Sigmoid colon (tissue), 7 donors: ENCODE measurements at places on chromosomes 3 and 15.
A peak's percentile ranks its signal among the peaks of the same experiment; 100 is the strongest.

DNA sequence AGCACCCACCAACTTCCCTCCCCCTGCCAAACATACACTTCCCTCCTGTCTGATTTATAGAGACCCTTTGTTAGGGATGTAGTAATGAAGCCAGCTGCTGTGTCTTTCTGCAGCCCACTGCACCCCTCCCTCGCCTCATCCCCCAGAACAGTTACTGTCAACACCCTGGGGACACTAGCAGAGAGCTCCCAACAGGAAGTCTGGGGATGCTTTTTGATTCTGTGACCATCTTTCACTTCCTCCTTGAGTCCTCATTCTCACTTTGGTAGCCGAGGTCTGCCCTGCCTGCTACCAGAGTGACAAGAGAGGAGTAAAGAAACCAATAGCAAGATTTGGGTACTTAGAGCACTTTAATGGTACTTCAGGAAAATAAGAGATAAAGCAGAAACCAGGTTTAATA lies 201.6 kb downstream of the SATB1 start:
- no peak for DNase-seq

- no peak for DNase-seq
Observed at GRCh38 chr15:67013696-67014095, 51.7 kb upstream of the SMAD3 start.

- DNase-seq = no peak
Observed at GRCh38 chr15:64045101-64045435, 1.2 kb downstream of the DAPK2 start.

GRCh38 chr3:38576131-38576525 lies 73.4 kb downstream of the SCN5A start:
- DNase-seq = no peak

GRCh38 chr3:5181469-5182141 lies 5.9 kb upstream of the EDEM1 start:
- no peak for DNase-seq

DNA sequence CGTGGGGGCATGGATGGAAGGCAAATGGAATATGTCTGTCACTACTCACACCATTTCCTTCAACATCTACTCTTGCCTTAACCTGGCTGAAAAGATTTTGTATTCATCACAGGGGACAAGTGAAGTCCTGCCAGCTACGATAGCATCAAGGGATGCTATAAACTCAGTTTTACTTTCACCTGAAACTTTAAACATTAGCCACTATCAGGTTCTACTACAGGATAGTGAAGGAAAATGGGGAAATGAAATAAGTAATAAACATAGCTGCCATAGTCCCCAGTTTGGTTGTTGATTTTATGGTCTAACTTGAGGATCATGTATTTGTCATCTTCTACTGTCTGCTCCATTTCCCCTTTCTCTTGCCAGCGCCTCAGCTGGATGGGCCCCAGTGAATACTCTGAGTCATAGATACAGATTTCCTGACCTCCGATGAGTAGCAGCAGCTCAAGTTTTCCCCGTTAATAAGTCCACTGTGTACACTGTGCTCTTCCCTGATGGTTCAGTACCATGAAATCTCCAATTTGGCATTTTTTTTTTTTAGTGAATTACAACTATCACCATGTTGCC lies 338.2 kb upstream of the SLCO3A1 start:
- peak; percentile 69 for DNase-seq

DNA sequence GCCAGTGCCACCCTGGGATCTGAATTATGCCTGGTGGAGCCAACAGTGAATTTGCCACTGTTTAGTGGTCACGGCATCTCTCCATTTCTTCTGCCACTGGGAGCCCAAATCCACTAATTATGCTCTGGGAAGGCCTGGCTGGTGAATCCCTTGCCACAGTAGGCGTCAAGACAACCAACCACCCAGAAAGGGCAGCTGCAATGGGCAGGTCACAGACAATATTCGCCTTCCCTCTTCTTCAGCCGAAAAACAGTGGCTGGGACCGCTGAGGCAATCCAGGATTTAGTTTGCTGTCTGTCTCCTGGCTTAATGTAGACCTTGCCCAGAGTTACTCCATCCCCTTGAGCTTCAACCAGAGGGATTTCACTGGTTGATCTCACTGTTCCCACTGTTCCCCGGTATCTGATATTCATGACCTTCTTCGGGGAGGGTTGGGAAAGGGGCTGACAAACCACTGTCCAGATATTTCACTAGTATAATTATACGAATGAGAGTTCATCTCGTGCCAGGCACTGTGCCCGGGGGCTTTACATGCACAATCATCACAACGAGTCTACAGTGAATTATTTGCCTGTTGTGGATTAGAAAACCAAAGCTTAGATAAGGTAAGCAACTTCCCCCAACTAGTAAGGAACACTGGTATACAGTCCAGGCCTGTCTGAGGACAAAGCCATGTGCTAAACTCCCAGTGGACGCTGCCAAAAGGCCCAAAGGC lies 49.9 kb upstream of the RAB6B start:
- DNase-seq = peak; percentile 36

DNA sequence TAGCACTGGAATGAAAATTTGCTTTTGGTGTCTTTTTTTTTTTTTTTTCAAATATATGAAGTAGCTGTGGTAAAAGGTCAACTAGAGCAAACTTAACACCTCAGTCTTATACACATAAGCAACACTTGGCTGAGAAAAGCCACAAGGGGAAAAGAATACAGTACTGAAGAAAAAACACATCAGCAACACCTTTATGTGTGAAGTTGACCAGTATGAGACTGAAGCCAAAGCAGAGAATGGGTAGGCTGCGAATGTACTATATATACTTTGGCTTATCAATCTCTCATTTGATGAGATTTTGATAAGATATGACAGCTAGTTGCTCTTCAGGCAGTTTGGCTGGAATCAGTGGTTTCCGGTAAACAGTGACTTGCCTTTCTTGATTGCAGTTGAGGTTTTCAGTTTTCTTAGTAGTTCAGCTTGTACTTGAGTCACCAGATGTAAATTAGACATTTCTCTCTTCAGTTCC lies 22.0 kb upstream of the ZCWPW2 start:
- no peak for DNase-seq

DNA sequence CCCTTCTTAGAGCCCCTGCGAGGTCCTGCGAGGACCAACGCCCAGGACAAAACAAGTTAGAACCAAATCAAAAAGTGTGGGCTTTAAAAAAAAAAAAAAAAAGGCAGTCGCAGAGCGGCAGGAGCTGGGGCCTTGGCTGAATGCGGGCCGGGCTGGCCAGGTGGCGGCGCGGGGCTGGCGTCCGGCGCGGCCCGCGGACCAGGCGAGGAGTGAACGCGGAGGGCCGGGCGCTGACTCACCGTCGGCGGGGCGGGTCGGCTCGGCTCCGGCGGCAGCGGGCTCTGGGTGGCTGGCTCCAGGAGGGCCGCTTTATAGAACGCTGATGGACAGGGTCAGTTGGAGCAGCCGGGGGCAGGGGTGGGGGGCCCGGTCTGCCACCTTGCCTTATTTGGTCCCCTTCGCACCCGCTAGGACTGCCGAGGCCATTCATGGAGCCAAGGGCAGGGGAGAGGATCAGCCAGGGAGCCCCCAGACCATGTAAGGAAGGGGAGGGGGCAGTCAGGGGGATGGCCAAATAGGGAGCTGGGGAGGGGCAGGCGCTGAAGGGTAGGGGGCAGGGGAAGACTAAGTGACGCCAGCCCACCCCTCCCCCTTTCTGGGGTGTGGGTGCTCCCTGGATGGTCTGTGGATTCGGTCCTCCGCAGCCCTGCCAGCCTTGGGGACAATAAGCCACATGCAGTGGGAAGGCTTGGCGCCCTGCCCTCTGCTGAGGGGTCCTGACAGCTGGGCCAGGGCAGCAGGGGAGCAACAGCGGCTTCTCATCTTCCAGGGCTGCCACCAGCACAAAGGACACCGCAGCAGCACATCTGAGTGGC lies at the start of gene ACTC1:
ACTC1 (minus strand) TSS at position 283 of the 815 bp plus-strand sequence. CDS start 741 bp downstream, outside the sequence.
- peak; percentile 72 for DNase-seq

- DNase-seq = no peak
Observed at GRCh38 chr3:178485756-178486155, 50.5 kb upstream of the KCNMB2 start.

DNA sequence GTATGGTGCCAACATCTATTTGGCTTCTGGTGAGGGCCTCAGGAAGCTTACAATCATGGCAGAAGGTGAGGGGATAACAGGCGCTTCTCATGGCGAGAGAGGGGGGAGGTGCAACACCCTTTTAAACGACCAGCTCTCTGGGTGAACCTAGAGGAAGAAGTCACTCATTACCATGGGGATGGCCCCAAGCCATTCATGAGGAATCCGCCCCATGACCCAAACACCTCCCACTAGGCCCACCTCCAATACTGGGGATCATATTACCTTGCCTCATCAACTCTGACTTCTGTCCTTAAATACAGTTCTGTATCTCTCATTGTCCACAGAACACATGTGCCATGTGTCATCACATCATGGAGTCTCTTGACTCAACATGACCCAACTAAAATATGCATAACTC lies 37.5 kb upstream of the CLRN1 start:
- no peak for DNase-seq

DNA sequence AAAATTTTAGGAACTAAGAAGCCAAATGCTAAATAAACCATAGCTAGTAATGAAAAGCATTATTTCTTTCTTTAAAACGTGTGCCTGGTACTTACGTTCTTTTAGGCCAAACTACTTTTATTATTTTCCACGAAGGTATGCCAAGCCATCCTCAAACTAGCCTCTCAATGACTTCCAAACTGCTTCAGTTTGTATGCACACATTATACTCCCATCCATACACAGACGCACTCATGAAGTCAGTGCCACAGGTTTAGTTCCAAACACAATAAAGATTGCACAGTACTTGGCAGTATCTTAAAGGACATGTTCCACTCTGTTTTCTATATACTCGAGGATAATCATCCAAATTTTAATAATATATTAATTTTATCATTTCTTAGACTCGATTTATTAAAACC lies 609.2 kb upstream of the ZNF385D start:
- DNase-seq = no peak

- no peak for DNase-seq
Observed at GRCh38 chr3:115615001-115615814, 8.1 kb upstream of the GAP43 start.

DNA sequence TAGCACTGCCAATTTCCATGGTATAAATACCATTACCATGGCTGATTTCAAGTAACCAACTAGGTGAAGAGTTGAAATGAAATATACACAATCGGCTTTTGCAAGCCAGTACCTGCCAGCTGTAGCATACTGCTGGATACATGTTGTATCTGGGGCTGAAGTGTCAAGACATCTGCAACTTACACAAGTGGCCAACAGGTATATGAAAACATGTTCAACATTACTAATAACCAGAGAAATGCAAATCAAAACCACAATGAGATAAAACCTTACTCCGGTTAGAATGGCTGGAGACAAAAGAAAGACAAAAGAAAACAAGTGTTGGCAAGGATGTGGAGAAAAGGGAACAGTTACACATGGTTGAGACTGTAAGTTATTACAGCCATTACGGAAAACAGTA lies 11.6 kb downstream of the ATOSA start:
- DNase-seq = no peak

GRCh38 chr3:185071287-185071800 lies 81.5 kb downstream of the C3orf70 start:
- DNase-seq = no peak

DNA sequence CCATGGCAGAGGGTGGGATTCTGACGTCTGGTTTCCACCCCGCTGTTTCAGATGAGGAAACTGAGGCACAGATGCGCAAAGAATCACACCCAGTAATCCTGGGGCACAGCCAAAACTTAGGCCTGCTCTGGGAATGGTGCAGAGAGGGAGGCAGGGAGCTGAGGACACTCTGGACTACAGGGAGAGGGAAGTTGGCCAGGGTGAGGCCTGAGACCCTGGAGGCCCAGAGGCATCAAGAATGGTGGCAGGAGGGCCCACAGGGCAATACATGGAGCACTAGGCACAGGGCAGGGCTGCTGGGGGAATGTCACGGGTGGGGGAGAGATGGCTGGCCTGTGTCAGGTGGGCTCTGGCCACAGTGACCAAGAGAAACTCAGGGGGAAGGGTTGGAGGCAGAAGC lies 63.6 kb downstream of the TLE3 start:
- no peak for DNase-seq

DNA sequence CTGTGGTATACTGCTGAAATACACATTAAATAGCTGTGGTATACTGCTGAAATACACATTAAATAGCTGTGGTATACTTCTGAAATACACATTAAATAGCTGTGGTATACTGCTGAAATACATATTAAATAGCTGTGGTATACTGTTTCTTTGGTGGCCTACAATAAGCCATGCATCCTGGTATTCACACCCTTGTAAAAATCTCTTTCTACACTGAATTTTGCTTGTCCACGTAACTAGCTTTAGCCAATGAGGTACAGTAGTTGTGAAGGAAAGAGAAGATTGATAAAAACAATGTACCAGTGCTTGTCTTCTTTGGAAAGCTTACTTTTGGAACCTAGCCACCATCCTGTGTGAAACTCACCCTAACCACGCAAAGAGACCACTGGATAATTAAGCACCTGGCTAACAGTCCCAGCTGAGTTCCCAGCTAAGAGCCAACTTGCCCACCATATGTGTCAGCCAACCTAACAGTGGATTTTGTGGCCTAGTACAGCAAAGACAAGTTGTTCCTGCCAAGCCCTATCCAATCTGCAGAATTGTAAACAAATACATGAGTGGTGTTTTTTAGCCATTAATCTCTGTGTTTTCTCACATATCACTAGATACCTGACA lies 103.4 kb upstream of the MELTF start:
- no peak for DNase-seq

- DNase-seq = no peak
Observed at GRCh38 chr3:24944805-24945520, 450.3 kb upstream of the THRB start.

DNA sequence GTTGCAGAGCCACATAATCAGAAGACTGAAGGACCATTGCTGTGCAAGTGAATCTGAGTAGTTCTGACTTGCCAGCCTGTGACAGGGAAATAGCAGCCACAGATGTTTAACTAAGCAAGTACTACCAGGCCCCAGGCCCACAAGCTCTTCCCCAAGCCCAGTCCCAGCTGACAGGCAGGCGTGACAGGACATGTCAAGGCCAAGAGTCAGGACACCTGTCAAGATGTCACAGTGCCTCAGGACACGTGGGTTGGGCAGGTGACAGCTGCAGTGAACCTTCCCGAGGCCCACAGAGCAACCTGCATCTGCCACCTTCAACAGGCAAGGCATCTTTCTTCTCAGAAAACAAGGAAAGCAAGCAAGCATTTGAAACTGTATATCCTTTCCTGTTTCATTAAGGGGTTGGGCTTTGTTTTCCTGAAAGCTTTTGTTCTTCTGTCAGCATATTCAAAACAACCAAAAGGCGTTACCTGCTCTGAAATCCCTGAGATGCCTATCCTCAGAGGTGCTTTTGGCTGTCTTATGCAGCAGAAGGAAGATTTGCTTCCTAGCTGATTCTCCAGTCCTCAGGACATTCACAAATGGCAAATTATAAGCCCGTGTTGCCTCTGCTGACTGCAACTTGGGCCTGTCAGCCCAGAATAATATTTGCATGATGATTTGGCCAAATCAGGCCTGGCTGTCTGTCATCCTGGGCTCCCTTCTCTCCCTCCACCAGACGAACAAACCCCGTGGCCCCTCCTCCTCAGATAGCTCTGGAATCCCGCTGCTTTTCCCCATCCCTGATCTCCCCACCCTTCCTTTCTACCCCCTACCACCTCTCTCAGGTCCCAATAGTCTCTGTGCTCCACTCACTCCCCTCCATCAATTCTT lies 171.8 kb upstream of the WNT5A start:
- no peak for DNase-seq
